Pancreas (tissue), 10 donors: ENCODE measurements at places on chromosomes 7 and 10. TPM values are rescaled to one million over a fixed set of nuclear protein-coding genes. Genes with fewer than 3 reads are reported as not detected.

DNA sequence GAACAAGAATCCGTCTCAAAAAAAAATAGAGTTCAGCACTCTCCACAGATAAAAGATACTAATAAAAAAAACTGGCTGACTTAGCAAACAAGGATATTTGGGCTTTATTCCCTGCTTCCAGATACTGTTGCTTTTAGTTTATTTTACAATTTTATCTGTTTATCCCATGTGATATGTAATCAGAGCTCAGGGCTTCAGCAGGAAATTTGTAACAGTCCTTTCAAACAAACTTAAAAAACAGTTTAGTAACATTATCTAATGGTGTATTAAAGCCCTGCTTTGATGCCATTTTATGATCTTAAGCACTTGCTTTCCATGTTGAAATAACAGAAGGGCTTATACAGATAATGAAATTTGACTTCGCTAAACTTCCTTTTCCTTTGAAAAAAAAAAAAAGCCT is 28.1 kb downstream of the DCLRE1A start:
- H3K27ac ChIP-seq: no peak overlapping the region
- H3K4me1 ChIP-seq: peaks cover 10% of the 10 kb centered on the region

GRCh38 chr7:121530227-121531174 is 134.4 kb upstream of the FAM3C start:
- no peak overlapping the region for H3K27ac ChIP-seq
- no peaks in the 10 kb centered on the region for H3K27me3 ChIP-seq
- no peak overlapping the region for H3K4me3 ChIP-seq
- DNase-seq: no peak
- H3K4me1 ChIP-seq: no peaks in the 10 kb centered on the region

DNA sequence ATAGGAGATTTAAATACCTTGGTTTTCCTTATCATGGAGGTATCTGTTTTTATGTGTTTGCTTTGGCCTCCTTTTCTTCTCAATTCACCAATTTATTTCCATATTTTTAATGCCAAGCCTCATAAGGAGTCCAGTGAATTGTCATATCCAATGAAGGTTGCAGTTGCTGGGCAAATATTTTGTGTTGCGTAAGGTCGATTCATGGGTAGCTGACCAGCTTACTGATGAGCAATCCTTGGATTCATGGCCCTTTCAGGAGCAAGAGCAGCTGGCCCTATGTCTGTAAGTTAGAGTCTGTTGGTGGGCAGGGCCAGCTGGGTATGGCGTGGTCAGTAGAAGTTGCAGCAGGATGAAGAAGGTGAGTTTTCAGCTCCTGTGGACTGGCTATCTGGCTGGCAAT is 182.9 kb downstream of the PFKFB3 start:
- no peaks in the 10 kb centered on the region for H3K27me3 ChIP-seq
- no peaks in the 10 kb centered on the region for H3K36me3 ChIP-seq
- no peak for DNase-seq
- H3K4me3 ChIP-seq: no peak overlapping the region
- H3K4me1 ChIP-seq: no peaks in the 10 kb centered on the region

DNA sequence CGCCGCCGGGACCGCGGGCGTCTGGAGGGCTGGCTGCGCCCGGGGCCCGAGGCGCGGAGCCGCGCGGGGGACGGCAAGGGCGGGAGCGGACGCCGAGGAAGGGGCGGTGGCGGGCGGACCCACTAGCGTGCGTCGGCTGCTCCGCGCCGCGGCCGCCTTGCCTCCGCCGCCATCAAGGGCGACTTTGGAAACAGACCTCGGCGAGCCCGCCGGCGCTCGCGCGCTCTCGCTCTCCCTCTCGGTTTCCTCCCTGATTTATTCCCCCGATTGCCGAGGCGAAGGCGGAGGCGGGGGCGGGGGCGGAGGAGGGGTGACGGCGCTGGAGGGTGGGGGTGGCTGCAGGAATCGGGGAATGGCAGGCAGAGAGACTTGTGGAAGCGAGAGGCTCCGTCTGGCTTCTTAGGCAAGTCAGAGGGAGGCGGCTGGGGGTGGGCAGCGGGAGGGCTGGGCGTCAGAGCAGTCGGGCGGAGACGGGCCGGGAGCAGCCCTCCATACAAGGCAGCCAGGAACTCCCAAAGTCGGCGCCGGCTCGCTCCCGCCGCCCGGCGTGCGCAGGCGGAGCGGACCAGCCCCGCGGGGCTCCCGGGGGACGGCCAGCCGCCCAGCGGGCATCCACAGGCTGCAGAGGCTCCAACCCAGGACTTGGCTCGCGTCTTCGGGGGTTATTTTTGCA is at the start of gene CACNA2D1:
CACNA2D1 (minus strand) TSS at position 231 of the 673 bp plus-strand sequence.
- no peak within 1 kb of the TSS for H3K27ac ChIP-seq
- H3K4me1 ChIP-seq: no peaks in the 10 kb centered on the region

- H3K4me1 ChIP-seq: no peaks in the 10 kb centered on the region
- H3K27me3 ChIP-seq: no peaks in the 10 kb centered on the region
- H3K27ac ChIP-seq: no peak overlapping the region
- no peaks in the 10 kb centered on the region for H3K36me3 ChIP-seq
- no peak overlapping the region for H3K4me3 ChIP-seq
- no peak for DNase-seq
Observed at GRCh38 chr7:35754741-35755140, 46.1 kb upstream of the SEPTIN7 start.

DNA sequence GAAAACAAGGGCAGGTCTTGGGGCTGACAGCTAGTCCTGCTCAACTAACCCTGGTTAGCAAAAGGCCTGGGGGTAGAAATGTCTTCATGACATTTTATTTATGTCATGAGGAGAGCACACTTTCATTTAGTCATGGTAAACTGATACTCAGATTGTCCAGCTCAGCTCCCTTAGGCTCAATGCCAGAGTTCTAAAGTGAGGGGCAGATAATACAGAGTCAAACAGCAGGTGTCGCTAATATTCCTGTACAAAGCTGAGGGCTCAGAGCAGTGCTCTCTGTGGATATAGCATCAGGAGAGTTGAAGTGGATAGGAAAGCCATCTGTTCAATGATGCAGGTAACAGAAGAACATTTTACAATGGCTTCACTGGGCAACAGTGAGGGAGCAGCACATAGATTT is 26.8 kb upstream of the CALCR start:
- no peaks in the 10 kb centered on the region for H3K27me3 ChIP-seq
- DNase-seq: no peak
- H3K4me1 ChIP-seq: no peaks in the 10 kb centered on the region
- H3K27ac ChIP-seq: no peak overlapping the region
- H3K4me3 ChIP-seq: no peak overlapping the region

DNA sequence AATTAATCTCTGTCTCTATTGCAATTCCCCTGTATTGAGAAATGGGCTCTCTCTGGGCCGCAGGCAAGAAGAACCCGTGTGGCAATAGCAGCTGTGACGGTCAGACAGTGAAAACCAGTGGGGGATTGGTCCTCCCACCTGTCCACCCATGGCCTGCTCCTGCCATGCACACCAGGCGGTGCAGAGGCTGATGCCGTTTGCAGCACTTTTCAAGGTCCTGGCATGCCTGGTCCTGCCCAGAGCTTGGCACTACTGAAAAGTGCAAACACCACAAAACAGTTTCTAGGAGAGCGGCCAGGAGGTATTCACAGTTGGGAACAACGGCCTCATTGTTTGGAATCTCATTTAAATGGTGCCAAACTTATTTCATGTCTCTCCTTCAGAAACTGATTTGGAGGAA is 41.5 kb downstream of the PSPH start:
- no peak overlapping the region for H3K4me3 ChIP-seq
- peak overlapping the region; percentile 38 for H3K27ac ChIP-seq
- no peaks in the 10 kb centered on the region for H3K36me3 ChIP-seq
- H3K4me1 ChIP-seq: peaks cover 10% of the 10 kb centered on the region

DNA sequence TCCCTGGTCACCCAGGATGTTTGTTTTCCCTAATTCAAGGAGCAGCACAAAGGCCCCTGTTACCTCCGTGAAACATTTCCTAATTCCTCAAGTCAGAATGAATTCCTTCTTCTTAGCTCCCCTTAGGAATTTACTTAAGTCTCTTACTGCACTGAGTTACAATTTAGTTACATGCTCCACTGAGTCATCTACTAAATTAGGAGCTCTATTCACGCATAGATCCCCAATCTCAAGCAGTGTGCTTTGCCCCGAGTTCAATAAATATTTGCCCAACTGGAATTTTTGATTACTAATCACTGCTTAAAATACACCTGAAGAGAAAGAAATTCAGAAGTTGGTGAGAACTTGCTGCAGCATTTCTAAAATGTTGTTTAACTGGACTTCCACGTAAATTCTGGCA is 329.4 kb upstream of the MYO3A start:
- no peaks in the 10 kb centered on the region for H3K27me3 ChIP-seq
- H3K4me3 ChIP-seq: no peak overlapping the region
- no peak overlapping the region for H3K27ac ChIP-seq
- no peaks in the 10 kb centered on the region for H3K36me3 ChIP-seq
- no peaks in the 10 kb centered on the region for H3K4me1 ChIP-seq

DNA sequence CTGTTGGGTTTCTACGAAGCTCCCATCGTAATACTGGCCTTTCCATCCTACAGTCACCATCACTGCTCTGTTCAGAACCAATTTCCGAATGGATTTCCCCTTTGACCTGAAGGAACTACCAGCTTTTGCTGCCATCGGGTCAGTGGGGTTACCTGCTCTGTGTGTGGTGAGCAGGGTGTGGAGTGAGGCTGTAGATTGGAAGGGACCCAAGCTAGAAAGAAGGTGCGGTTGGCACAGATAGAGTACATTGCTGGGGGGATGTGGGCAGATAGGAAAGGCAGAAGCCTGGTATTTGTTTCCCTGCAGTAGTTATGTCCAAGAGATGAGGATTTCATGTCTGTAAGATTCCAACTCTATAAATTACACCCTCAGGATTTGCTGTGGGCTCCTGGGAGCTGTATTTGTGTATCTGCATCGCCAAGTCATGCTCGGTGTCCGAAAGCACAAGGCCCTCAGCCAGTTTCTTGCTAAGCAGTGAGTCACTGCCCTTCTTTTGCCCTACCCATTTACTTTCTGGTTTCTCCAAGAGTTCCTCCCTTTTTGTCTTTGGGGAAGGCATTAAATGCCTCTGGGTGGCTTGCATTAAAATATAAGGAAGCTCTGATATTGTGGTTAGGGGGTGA is 15.4 kb downstream of the CLCN1 start:
- no peaks in the 10 kb centered on the region for H3K36me3 ChIP-seq
- H3K27me3 ChIP-seq: no peaks in the 10 kb centered on the region

- peak overlapping the region; percentile 92 for H3K4me3 ChIP-seq
- H3K4me1 ChIP-seq: no peaks in the 10 kb centered on the region
- H3K36me3 ChIP-seq: no peaks in the 10 kb centered on the region
Observed at GRCh38 chr7:24981171-24981951, 1.4 kb upstream of the OSBPL3 start.

DNA sequence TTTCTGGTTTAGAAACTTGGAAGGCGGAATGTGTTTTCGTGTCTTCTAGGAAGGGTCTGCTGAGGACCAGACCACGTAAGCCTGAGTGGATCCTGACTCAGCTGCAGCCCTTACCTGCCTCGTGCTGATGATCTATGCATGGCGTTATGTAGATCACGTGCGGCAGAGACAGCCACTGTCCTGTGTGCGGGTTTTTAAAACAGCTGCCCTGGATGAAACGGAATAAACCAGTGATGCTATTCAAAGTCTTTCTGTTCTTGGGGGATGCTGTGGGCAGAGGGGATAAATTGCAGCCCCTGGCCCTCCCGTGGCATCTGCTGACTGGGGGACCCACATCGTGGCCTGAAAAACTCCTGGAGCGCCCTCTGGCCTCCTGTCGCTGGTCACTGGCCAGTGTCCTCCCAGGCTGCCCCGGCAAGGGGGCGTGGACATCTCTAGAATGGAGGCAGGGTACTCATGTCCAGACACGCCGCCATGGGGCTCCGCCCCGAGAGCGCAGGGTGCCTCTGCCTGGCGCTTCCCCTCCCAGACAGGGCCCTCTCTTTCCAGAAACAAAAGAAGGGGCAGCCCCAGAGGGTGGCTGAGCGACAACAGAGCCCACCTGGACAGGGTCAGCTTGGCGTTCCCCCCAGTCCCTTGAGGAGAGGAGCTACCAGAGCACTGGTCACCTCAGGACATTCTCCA is 13.2 kb downstream of the ALKBH4 start:
- no peaks in the 10 kb centered on the region for H3K4me1 ChIP-seq
- no peak for DNase-seq
- no peaks in the 10 kb centered on the region for H3K27me3 ChIP-seq
- no peak overlapping the region for H3K27ac ChIP-seq

DNA sequence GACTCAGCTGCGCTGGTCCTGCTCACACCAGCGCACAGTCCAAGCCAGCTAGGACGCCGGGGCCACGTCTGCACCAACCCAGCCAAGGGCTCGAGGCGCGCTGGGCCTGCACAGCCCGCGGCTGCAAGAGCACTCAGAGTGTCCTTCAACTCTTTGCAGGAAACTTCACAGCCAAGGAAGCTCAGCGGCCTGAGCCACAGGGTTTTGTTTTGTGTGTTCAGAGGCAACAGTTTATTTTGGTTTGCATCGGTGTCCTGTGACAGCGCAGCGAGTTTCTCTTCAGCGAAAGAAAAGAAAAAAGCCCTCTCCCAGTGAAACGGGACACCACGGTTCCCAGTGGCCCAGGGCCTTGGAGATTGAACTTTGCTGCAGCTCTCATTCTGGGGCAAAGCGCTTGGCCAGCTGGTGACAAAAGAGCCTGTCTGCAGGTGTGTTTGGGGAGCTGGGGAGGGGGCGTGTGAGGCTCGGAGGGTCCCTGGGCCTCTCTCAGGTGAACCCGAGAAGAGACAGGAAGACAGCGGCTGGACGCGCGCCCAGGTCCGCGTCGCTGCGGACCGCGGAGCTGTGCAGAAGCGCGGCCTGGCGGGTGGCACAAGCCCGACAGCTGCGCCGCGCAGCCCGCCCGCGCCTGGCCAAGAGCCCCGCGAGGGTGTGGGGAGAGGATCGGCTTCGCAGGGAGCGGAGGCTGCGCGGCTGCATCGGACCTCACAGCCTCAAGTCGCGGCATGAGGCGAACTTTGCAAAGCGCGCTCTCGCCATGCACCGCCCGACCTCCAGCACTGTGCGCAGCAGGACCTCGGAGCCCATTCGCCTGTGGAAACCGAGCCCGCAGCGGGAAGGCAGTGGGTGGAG is 922 bp downstream of the CXCL12 start:
- no peaks in the 10 kb centered on the region for H3K4me1 ChIP-seq
- no peaks in the 10 kb centered on the region for H3K27me3 ChIP-seq
- peak overlapping the region; percentile 72 for H3K27ac ChIP-seq
- DNase-seq: peak; percentile 85
- no peaks in the 10 kb centered on the region for H3K36me3 ChIP-seq

- H3K36me3 ChIP-seq: no peaks in the 10 kb centered on the region
- H3K4me3 ChIP-seq: no peak overlapping the region
- no peaks in the 10 kb centered on the region for H3K27me3 ChIP-seq
Observed at GRCh38 chr10:86828145-86828544, 71.7 kb downstream of the BMPR1A start.

DNA sequence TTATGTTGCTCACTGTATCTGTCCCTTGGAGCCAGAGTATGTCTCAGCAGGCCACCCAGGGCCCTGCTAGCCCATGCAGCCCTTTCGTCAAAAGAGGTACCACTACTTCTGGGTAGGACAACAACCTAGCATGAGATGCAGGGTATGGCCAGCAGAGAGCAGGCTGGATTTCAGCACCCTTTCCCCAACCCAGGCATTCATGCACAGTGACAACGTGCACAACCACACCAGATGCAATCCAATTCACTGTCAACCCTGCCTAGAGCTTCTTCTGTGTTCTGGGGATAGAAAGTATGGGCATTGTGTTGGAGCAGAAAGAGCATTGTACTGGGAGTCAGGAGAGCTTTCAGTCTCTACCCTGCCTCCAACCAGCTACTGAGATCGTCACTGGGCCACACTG is 37.9 kb downstream of the JAZF1 start:
- H3K4me1 ChIP-seq: peaks cover 6% of the 10 kb centered on the region
- no peak for DNase-seq
- no peaks in the 10 kb centered on the region for H3K27me3 ChIP-seq
- H3K27ac ChIP-seq: no peak overlapping the region

The GPR15LG gene
- total RNA-seq: not detected

The C10orf67 gene
- total RNA-seq: 0.06 TPM

The ARPC1A gene
- total RNA-seq: 49.2 TPM

The CLRN3 gene
- total RNA-seq: 0.84 TPM
